ENCODE measurements at places on chromosomes 5 and 9.

GRCh38 chr9:134922932-134923240 lies 5.2 kb upstream of the FCN1 start:
- DNase-seq: peak; percentile 26

DNA sequence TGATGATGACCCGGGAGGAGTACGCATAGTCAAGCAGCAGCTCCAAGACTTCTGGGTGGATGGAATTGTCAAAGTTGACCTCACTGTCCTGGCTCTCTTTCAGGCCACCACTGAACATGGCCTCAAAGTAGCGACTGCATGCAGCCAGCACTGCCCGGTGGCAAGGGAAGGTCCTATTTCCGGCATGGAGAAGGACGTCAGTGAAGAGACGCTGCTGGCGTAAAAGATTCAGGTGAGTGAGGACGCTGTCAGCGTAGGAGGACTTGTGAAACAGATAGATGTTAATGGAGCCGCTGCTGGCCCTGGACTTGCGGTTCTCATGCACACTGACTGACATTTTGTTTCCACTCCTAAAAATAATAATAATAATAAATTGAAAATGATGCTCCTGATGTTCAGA lies 4.4 kb downstream of the ENC1 start:
- DNase-seq: no peak

DNA sequence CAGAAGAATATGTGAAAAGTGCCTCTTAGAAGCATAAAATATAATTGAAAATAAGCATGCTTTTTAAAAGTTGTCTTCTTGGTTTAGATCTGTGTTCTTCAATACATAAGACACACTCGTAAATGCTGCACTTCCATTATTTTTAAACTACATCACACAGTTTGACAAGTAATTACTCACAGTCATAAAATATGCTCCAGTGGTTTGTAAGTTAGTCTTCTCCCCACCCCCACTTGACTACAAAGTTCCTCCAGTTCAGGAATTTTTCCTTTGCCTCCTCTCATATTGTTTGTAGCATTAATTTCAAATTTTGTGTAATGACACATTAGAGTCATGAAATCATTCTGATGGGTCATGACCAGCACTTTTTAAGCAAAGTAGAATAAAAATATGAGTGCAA lies 60.3 kb upstream of the PTGER4 start:
- DNase-seq: no peak

DNA sequence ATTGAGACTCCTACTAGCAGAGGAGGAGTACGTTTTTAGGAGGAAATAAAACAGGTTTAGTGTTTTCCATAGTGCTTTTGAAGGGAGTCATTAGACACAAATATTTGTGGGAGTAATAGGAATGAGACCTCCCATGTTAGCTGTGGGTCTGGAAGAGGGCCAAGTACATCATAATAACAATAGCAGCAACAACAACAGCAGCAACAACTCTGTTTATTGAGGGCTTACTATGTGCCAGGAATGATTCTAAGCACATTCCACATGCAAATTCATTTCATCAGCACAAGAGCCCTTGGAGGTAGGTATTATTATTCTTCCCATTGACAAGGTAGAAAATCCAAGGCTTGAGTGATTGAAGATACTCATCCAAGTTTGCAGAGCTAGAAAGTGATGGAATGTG lies 384.2 kb upstream of the RPS23 start:
- DNase-seq: no peak

GRCh38 chr9:37859043-37859442 lies 44.9 kb downstream of the SLC25A51 start:
- DNase-seq: no peak

- DNase-seq: no peak
Observed at GRCh38 chr5:167643631-167644280, 647.7 kb upstream of the WWC1 start.

GRCh38 chr5:180873615-180874520 lies 12.8 kb upstream of the ZFP62 start:
- peak; percentile 33 for DNase-seq

DNA sequence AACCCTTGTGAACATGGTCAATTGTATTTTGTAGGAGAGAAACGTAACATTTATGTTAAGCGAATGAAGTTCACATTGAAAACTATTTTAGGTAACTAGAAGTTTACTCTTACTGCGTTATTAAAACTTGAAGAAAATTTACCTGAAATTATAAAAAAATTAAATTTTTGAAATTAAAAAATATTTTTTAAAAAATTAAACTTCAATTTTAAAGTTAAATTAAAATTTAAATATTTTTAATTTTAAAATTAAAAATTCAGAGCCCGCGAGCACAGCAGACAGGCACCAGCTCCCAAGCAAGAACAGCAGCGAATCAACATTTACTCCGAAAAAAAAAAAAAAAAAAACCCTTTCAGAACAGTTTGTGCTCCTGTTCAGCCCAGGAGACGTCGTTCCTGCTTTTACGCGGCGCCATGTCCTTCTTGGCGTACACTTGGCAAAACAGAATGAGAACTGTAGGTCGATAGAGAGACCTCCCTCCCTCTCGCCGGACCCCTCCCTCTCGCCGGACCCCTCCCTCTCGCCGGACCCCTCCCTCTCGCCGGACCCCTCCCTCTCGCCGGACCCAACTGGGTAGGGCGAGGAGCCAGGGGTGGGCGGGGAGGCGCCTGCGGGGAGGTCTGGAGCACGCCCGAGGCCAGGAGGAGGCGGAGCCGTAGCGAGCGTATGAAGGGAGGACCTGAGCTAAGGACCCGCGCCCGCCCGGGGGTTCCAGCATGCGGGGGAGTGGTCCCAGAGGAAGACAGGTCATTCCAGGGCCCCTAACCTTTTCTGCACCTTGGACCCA lies 235.8 kb downstream of the ROR2 start:
- DNase-seq: peak; percentile 68

- DNase-seq: no peak
Observed at GRCh38 chr9:80072451-80072850, 500.7 kb downstream of the TLE4 start.

- DNase-seq: no peak
Observed at GRCh38 chr9:98364086-98364485, 108.6 kb upstream of the TBC1D2 start.

DNA sequence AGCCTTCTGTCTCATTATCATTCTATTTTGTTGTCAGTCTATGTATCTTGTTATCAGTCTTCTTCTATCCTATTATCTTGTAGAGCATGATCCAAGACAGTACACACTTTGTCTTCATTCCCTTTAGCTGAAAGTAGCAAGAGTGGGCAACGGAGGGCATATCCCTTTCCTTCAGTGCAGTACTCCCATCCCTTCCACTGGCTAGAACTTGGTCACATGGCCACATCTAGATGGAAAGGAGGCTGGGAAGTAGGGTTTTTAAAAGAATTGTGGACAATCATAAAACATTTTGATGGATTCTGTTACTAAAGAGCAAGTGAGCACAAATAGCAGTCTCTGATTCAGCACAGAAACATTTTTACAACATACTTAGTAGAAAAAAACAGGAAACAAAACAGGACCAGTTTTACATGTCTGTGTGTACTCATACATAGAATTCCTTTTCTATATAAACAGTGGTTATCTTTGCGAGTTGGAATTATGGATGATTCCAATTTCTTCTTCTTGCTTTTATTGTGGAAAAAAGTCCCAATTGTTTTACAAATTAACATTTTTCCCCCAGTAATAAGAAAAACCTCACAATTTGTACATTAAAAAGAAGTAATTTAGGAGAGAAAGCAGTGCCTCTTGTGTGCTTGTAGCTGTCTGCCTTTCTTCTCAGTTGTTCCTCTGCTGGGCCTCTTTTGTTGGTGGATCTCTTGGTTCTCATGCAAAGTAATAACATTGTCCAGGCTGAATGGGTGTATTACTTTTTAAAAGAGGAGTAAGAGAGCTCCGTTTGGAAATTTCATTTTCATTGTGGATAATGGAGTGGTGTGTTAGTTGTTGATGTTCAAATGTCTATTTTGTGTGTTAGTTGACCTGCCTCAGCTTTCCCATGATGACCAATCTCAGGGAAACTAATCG lies 410.9 kb upstream of the TRPC7 start:
- no peak for DNase-seq

DNA sequence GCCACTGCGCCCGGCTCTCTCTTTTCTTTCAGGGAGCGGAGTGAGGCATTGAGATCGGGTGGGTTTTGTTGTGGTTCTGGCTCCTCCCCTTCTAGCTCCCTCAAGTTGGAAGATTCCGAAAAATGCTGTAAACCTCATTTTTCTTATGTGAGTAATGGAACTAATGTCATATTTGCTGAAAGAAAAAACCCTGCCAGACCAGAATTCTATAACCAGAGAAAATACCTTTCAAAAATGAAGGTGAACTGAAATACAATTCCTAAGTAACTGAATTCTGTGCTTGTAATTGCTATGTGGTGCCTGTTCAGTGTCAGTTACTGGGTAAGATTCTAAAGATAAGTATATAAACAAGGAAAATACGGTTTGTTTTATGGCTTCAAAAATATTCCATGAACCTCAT lies 30.9 kb upstream of the CDK20 start:
- no peak for DNase-seq

DNA sequence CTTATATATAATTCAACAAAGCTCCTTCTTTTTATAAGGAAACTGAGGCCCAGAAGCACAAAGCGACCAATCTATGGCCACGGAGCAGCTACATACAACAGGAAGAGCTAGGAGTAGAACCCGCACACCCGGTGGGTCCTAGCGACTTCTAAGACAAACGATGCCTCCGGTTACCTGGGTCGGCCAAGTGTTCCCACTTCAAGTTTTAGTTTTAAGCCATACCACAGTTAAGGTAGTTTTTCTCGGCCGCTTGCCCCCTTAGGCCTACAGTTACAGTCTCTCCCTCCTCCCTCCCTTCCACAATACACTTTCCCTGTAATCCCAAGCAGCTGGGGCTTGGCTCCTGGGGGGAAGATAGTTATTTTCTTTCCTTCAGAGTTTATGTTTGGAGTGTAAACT lies 533 bp downstream of the SREK1IP1 start:
- peak; percentile 37 for DNase-seq

GRCh38 chr5:133704411-133704810 lies 92.1 kb upstream of the FSTL4 start:
- no peak for DNase-seq

DNA sequence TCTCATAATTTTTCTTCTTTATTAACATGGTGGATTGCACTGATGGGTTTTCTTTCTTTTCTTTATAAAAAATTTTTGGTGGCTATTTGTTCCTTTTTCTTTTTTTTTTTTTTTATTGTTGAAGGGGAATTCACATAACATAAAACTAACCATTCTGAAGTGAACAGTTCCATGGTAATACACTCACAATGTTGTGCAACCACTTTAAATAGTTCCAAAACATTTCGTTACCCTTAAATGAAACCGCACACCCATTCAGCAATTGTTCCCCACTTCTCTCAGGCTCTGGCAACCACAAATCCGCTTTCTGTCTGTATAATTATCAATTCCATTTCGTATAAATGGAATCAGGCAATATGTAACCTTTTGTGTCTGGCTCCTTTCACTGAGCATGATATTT lies 11.7 kb upstream of the SETX start:
- no peak for DNase-seq

DNA sequence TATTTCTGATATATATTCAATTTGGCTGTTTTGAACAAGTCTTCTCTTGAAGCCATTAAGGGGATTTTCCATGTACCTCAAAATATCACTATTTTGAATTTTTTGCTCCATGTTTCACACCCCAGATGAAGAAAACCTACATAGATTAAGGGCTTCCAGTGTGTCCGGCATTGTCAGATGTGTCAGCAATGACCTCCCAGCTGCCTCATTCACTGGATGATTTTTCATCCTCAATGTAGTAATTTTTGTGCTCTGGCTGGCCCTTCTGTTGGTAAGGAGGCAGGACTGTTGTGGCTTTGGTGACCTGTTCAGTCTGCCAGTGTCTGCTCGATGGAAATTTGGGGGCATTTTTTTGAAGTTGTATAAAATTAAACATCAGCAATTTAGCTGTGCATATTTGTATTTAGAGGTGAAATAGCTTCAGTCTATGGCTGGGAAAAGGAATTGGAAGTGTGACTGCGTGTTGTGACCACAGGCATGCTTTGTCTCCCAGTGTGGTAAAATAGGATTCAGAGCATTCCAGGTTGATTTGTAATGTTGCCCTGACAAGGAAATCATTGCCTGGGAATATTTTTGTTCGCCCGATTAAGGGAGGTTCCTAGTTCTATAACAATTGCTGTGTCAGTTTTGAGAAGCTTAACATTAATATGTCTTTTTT lies 312.4 kb downstream of the ARHGEF28 start:
- no peak for DNase-seq

DNA sequence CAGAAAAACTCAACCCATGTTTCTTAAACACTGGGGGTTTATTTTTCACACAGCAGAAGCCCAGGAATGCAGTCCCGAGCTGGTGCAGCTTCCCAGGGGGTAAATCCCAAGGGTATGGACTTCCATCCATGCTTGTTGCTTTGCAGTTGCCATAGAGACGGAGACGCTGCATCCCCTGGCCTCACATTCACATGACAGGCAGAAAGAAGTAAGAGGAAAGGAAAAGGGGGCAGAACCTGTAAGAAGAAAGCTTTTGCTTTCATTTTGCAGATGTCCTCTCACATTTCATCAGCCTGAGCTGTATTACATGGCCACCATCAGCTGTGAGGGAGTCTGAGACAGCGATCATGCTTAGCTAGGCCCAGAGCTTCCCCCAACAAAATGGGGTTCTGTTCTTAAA lies 321.0 kb downstream of the AGTPBP1 start:
- DNase-seq: no peak

GRCh38 chr9:92600462-92601261 lies 64.9 kb upstream of the ECM2 start:
- no peak for DNase-seq

DNA sequence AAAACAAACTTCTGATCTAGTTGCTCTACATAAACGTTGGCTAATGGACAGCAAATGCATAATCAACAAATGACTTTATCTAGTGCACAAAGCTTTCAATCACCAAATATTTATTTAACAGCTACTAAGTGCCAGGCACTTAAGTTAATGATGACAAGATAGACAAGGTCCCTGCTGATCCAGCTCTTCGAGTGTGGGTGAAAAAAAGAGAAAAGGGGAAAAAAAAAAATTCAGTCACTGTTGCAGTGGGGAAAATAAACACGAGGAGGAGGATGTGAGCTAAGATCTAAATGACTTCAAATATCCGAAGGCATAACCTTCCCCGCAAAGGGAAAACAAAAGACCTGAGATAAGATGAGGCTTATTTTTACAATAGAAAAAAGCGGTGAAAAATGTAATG lies 9.6 kb downstream of the PSIP1 start:
- no peak for DNase-seq

DNA sequence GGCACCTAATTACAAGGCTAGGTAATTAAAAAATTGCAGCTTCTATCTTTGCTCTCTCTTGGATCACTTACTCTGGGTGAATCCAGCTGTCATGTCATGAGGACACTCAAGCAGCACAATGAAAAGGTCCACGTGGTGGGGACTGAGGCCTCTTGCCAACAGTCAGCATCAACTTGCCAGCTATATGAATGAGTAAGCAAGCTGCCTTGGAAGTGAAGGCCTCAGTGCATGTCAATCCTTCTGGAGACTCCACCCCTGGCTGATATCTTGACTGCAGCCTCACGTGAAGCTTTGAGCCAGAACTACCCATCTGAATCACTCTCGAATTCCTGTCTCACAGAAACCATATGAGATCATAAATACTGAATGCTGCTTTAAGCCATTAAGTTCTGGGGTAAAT lies 140.5 kb downstream of the SNX18 start:
- no peak for DNase-seq

Data from left colon (tissue), 2 donors.